ENCODE measurements at places on chromosomes 11 and 22.

DNA sequence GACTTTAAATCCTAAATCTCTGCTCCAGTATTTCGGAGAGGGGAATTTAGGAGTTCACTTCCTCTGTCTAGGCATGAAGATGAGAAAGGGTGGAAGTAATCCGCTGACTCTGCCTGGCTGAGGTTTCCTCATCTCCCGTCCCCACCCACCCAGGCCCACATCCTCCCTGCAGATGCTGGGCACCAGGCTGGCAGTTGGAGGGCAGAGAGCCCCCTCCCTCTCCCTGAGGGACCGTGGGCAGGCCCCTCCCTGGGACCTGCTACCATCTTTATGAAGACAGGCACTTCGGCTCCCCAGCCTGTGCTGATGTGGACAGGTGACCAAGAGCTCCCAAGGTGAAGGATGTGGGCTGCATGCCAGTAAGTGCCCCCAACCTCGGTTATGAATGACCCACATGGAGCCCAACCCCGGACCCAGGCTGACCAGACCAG is 6.7 kb downstream of the CASTOR1 start:
- no peak for DNase-seq

DNA sequence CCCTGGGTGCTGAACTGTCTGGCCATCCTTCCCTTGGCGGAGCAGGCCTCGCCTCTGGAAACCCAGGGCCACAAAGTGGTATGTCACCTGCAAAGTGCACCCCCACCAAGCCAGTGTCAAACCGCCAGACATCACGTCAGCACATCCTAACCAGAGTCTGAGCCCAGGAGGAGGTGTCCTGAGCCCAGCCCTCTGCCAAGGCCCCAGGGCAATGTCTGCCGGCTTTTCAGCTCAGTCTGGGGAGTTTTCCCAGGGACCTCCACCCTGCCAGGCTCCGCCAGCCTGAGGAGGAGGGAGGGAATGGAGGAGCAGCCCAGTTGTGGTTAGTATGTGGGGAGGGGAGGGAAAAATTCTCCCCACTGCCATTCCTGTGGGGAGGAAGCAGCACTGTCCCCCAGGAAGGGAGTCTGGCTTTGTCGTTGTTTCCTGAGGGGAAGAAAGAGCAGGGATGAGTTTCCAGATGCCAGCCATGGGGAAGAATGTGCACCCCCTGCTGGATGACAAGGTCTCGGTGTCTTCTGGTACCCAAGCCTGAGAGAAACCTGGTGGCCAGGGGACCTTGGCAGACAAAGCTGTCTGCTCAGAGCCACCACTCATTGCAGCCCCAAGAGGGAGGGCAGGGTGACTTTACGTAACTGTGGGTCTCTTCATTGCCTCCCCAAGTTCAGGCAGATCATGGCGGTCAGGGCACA is 81.4 kb upstream of the CD82 start:
- DNase-seq, result no peak

GRCh38 chr11:131033151-131033651 is 116.9 kb upstream of the SNX19 start:
- no peak for DNase-seq

DNA sequence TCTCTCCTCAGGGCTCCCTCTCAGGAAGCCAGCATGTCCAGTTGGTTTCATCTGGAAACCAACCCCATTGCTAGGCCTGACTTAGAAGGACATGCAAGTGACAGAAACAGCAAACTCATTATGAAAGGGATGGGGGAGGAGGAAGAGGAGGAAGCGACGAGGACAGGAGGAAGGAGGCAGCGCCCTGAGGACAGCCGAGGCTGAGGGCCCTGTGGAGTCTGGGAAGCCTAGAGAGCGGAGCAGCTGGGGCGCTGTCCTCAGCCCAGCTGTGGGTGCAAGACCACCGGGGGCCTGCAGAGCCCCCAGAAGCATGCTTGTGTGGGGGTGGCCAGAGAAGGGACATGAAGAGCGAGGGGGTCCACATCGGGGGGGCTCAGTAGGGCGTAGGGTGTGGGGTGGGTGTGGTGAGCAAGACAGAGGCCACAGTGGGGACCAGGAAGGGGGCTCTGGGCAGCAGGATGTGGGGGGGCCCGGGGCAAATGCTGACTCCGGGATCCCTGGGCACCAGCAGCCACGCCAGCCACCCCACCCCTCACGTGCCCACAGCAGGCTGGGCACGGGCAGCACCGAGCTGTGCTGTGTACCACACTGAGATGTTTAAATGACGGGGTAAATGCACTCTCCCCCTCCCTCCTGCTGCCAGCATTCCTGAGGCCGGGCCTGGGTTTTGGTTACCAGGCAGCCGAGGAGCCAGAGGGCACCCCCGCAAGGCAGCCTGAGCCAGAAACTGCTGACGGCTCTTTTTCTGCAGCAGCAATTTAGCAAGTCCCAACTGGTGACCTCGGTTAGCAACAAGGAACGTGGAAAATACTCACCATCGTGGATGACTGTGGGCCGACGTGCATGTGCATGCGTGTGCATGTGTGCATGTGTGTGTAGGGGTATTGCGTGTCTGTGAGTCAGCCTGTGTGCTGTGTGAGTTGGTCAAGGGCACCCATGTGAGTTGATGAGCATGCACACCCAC is 82.7 kb upstream of the LINC01488 start:
- no peak for DNase-seq

- no peak for DNase-seq
Measured at GRCh38 chr22:27581236-27581635, 220.3 kb downstream of the MN1 start.

- no peak for DNase-seq
Measured at GRCh38 chr11:11463405-11463804, 110.4 kb upstream of the CSNK2A3 start.

DNA sequence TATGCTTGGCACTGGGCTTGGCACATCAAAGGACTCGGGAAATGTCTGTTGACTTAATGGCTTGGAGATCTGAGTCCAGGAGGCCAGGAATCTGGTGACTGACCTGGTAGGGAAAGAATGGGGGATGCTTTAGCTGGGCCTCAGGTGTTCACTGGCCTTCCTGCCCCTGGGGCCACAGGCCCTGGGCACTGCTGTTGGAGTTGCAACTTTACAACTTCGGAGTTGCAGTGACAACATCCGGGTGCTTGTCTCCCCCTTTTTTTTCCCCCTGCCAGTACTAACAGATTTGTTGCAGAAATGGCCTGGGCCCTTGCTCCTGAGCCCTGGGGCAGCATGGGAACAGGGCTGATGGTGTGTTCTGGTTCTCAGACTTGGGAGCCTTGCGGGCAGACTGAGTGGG is 23.8 kb downstream of the OSBP2 start:
- no peak for DNase-seq

GRCh38 chr11:64844330-64845128 is at the start of gene CDC42BPG:
CDC42BPG (minus strand) TSS chr11:64844653; CDS start chr11:64844569, 84 bp downstream.
- DNase-seq, result peak; percentile 54

- no peak for DNase-seq
Measured at GRCh38 chr11:129790106-129790505, 25.5 kb upstream of the TMEM45B start.

GRCh38 chr22:23844739-23845202 is 6.0 kb upstream of the DERL3 start:
- DNase-seq, result no peak

GRCh38 chr11:10655943-10656576 is 37.5 kb downstream of the IRAG1 start:
- DNase-seq, result no peak

DNA sequence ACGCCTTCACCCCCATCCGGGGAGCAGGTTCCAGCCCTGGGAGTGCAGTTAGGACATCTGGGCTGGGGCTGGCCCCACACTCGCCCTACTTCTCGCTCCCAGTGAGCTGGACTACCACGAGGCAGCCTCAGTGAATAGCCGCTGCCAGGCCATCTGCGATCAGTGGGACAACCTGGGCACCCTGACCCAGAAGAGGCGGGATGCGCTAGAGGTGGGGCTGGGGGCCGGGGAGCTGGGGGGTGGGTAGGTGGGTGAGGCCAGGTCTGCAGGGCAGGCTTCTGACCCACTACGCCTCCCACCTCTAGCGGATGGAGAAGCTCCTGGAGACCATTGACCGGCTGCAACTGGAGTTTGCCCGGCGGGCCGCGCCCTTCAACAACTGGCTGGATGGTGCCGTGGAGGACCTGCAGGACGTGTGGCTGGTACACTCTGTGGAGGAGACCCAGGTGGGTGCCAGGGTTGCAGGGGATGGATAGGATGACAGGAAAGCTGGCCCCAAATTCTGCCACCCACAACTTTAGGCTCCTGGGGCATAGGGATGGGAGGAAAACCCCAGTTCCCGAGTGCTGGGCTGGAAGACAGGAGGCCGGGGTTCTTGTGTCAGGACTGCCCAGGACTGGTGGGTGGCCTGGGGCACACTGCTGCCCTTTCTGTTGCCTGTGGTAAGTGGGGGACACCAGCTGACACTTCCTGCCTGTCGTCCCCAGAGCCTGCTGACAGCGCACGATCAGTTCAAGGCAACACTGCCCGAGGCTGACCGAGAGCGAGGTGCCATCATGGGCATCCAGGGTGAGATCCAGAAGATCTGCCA is 8.3 kb downstream of the CTSF start:
- no peak for DNase-seq

- DNase-seq, result no peak
Measured at GRCh38 chr11:111851636-111852035, 19.7 kb downstream of the ALG9 start.

Measured in CD4-positive, alpha-beta T cell (primary cell).